ENCODE measurements at places on chromosomes 13 and 19. TPM values are rescaled to one million over a fixed set of nuclear protein-coding genes. Genes with fewer than 3 reads are reported as not detected.

The LHB gene
- 0.84 TPM for polyA plus RNA-seq

DNA sequence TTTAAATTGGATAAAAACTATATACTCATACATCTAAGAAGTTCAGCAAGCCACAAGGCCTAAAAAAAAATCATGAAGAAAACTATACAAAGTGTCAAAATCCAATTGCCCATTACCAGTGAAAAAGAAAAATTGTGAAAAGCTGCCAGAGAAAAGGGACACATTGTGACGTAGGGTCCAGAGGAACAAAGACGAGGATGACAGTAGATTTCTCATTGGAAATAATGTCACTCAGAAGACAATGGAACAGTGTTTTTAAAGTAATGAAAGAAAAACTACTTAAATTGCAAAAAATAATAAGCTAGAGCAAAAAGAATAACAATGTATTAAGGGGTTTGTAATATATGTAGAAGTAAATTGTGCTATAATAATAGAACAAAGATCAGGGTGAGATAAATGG is 195.2 kb downstream of the EFNB2 start:
- DNase-seq = no peak
- H3K36me3 ChIP-seq = no peaks in the 10 kb centered on the region
- H3K27me3 ChIP-seq = no peaks in the 10 kb centered on the region

The LGALS4 gene
- not detected for polyA plus RNA-seq

- DNase-seq = no peak
- no peaks in the 10 kb centered on the region for H3K4me1 ChIP-seq
- H3K4me3 ChIP-seq = no peak overlapping the region
- no peak overlapping the region for H3K27ac ChIP-seq
Measured at GRCh38 chr13:78977311-78977710, 318.4 kb upstream of the OBI1 start.

DNA sequence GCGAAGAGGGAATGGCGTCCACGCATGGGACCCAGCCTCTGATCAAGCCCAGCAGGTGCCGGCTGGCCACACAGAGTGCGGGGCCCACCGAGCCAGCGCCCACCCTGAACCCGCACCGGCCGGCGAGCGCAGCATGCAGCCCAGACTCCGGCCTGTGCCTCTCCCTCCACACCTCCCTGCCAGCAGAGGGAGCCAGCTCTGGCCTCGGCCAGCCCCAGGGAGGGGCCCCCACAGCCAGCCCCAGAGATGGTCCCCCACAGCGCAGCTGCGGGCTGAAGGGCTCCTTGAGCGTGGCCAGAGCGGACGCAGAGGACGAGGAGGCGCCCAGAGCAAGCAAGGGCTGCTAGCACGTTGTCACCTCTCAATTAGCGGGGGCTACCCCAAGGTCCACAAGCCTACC is 904.5 kb downstream of the SLITRK6 start:
- H3K27me3 ChIP-seq = no peaks in the 10 kb centered on the region
- DNase-seq = no peak
- H3K27ac ChIP-seq = no peak overlapping the region

The NMRK2 gene
- not detected for polyA plus RNA-seq

The PRR36 gene
- not detected for polyA plus RNA-seq

GRCh38 chr13:69287050-69287698 is 820.5 kb upstream of the ATXN8OS start:
- no peaks in the 10 kb centered on the region for H3K4me1 ChIP-seq
- no peak for DNase-seq
- no peaks in the 10 kb centered on the region for H3K36me3 ChIP-seq
- H3K27ac ChIP-seq = no peak overlapping the region

The ZNF284 gene
- 0.52 TPM for polyA plus RNA-seq

- H3K4me1 ChIP-seq = no peaks in the 10 kb centered on the region
- no peaks in the 10 kb centered on the region for H3K36me3 ChIP-seq
- no peak overlapping the region for H3K27ac ChIP-seq
- no peak for DNase-seq
- H3K4me3 ChIP-seq = no peak overlapping the region
Measured at GRCh38 chr19:18776288-18776594, 14.9 kb downstream of the COMP start.

DNA sequence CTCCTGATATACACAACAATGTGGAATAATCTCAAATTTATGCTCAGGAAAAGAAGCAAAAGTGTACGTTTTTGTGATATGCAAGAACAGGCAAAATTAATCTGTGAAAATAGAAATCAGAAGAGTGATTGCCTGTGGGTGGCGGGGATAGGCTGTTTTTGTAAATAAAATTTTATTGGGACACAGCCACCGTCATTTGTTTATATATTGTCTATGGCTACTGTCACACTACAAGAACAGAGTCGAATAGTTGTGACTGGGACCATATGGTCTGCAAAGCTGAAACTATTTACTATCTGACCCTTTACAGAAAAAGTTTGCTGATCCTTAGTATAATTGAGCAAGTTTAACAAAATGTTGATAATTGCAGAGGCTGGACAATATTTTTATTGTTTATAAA is 269.5 kb upstream of the HTR2A start:
- H3K36me3 ChIP-seq = no peaks in the 10 kb centered on the region
- H3K4me3 ChIP-seq = no peak overlapping the region
- DNase-seq = no peak
- H3K4me1 ChIP-seq = no peaks in the 10 kb centered on the region
- no peaks in the 10 kb centered on the region for H3K27me3 ChIP-seq

DNA sequence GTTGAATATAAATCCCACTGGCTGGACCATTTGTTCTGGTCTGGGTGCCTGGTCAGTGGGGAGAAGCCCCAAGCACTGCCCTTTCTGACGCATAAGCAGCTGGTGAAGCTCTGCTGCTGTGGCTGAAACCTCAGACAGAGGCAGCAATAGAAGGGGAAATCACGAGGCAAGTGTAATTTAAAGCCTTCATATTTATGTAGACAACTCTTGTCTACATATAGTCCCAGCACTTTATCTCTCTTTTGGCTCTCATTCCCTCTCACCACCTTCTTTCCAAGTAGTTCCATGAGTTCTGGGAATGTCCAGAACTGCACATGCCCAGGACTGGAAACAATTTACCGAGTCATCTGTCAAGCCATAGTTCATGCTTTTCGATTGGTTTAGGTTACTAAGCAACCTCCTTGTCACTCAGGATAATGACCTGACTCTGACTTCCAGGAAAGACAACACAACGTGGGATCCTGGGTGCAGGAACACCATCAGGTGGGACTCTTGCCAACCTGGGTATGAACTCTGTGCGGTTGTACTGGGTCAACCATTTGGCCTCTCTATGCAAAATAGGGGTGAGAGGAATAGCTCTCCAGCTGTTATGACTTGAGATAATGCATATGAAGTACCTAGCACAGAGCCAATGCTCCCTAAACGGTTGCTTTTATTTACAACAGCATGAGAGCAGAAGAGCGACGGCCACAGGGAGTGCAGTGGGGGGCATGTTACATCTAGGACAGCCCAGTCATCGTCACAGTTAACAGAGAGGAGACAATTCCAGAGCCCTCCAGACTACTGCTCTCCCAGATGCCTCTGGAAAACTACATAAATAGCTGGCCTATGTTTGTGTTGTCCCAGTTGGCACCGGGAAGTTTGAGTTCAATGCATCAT is 321.9 kb downstream of the FOXO1 start:
- no peak overlapping the region for H3K4me3 ChIP-seq
- no peak overlapping the region for H3K27ac ChIP-seq
- no peaks in the 10 kb centered on the region for H3K27me3 ChIP-seq
- H3K4me1 ChIP-seq = no peaks in the 10 kb centered on the region
- DNase-seq = no peak

The ACP5 gene
- 20.1 TPM for polyA plus RNA-seq

DNA sequence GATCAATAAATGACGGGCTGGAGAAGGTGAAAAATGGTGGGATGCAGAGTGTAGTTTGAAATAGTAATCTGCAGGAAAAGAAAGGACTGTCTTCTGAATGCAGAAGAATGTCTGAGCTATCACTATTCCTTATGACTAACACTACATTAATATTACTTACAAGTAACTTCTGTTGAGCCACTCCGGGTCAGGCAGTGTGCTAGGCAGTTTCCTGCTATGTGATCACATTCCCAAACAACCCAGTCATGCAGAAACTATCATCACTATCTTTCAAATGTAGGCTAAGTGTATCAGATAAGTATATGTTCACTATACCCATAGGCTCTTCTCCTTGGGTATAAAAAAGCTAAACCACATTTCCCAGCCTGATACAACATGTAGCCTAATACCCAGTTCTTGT is 6.6 kb downstream of the ZNF599 start:
- no peak overlapping the region for H3K27ac ChIP-seq
- no peaks in the 10 kb centered on the region for H3K4me1 ChIP-seq
- DNase-seq = no peak
- no peaks in the 10 kb centered on the region for H3K27me3 ChIP-seq
- no peaks in the 10 kb centered on the region for H3K36me3 ChIP-seq

The KIR2DL1 gene
- not detected for polyA plus RNA-seq
